ENCODE measurements at places on chromosomes 16 and 17.
A peak's percentile ranks its signal among the peaks of the same experiment; 100 is the strongest.

DNA sequence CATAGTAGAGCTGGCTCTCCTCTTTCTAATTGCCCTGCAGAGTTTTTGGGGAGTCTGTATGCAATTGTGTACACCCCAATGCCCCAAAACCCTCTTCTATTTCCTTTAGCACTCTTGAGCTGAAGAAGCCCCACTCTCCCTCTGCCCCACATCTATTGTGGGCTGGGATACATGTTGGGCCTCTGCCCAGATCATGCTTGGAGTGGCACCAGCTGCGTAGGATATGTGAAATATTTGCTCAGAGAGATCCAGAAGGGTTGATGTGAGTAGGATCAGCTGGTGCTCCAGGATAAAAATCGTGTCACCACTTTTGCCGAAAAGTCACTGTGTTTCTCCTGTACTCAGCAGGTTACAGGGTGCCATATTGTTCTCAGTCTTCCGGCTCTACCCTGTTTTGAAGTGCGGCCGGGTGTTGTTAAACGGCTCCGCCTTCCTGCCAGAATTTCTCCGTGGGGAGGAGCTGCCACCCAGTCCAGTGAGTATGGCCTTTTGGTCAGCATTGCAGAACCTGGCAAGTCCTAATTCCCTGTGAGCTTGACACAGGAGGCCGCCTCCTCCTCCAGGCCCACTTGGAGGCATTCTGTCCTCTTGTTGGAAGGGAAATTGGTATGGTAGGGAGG lies 664.5 kb downstream of the WWOX start:
- DNase-seq: no peak

DNA sequence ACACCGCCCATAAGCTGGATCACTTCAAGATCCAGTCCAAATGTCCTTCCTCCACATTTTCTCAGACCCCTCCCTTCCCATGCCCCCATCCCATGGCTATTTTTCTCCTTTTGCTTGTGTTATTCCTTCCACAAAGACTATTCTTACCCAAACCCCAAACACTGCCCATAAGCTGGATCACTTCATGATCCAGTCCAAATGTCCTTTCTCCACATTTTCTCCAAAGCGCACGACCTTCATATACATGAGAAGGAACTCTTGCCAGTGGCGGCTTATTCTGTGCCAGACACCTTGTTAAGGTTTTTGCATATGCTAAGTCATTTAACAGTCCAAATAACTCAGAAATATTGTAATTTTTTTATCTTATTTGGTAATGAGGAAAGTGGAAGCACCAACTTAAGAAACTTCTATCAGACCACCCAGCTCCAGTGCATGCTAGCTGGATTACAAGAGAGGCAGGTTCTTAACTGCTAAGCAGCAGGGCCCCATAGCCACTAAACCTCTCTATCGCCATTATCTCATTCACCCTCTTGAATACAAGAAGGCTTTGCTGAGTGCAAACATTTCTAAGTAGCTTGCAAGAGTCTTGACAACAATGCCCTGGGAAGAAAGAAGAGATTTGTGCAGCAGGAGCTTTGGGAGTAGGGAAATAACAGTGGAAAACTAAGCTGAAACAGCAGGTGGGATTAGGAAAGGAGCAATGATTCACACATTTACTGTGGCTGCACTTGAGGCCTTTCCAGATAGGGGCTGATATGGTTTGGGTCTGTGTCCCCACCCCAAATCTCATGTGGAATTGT lies 428.2 kb upstream of the MAF start:
- no peak for DNase-seq

DNA sequence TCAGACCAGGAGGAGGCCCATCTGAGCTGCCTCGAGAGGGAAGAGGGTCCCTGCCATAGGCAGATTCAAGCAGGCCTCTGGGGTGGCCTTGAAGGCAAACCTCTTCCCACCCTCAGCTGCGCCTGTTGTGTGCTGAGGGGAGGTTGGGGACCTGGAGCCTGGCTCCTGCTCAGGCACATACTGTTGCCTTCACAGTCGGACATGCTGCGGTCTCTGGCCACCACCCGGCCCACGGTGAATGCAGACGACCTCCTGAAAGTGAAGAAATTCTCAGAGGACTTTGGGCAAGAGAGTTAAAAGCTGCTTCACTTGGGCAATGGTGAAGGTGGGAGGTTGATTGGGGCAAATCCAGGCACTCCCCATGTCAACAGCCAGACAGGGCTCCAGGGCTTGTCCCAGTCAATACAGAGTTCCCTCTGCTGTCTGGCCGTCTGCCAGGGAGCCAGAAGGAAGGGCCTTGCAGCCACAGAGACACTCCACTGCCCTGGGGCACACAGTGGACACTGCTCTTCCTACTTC lies 6.3 kb downstream of the PDF start:
- no peak for DNase-seq

DNA sequence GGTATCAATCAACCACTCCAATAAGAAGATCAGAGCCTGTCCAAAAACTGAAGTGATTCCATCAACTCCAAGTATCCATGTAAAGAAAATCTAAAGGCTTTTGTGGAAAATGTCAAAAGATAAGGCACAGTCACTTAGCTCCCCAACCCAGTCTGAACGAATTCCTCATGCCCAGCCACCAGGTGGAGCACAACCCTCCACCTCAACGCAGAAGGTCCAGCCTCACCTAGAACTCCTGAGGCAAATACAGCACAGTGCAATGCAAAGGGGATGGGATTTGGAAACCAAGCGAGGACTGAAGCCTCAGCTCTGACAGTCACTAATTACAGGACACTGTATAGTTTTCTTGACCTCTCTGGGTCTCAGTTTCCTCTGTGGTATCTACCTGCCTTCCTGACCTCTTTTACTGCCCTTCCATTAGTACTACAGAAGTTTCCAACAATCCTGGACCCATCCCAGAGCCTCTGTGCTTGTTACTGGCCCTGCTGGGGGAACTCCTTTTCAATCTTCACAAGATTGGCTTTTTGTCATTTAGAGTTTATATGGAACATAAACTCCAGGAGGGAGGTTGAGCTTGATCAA lies 2.0 kb downstream of the NCBP3 start:
- peak; percentile 37 for DNase-seq

GRCh38 chr16:69607674-69608073 lies 41.9 kb downstream of the NFAT5 start:
- no peak for DNase-seq

DNA sequence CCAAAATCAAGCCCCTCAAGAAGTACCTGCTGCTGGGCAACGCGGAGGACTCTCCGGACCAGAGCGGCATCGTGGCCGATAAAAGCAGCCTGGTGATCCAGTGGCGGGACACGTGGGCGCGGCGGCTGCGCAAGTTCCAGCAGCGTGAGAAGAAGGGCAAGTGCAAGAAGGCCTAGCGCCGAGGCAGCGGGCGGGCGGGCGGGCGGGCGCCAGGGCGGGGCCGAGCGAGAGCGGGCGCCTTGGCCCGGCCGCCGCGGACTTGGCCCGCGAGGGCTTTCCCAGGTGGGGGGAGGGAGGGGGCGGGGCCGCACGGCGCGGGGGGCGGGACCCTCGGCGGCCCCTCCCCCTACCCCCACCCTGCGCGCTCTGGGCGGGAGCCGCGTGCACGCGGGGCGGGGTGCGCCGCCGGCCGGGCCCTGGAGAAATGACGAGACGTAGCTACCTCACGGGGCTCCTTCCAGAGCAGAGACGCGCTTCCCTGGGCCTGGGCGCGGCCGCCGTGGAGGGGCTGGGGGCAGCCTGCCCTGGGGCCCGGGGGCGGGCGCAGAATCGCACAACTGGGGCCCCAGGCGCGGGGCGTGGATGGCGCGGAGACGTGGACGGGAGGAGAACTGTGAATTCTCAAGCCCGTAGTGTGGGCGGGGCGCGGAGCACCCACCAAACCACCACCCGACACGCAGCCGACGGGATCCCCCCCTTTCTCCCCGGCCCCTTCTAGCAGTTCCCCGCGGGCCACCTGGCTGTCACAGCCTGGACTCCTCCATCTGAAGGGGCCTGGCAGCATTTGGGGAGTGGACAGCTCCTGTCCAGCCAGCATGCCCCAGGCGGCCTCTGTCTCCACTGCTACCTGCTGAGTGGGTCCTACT lies 218.7 kb downstream of the NTN1 start:
- peak; percentile 52 for DNase-seq

DNA sequence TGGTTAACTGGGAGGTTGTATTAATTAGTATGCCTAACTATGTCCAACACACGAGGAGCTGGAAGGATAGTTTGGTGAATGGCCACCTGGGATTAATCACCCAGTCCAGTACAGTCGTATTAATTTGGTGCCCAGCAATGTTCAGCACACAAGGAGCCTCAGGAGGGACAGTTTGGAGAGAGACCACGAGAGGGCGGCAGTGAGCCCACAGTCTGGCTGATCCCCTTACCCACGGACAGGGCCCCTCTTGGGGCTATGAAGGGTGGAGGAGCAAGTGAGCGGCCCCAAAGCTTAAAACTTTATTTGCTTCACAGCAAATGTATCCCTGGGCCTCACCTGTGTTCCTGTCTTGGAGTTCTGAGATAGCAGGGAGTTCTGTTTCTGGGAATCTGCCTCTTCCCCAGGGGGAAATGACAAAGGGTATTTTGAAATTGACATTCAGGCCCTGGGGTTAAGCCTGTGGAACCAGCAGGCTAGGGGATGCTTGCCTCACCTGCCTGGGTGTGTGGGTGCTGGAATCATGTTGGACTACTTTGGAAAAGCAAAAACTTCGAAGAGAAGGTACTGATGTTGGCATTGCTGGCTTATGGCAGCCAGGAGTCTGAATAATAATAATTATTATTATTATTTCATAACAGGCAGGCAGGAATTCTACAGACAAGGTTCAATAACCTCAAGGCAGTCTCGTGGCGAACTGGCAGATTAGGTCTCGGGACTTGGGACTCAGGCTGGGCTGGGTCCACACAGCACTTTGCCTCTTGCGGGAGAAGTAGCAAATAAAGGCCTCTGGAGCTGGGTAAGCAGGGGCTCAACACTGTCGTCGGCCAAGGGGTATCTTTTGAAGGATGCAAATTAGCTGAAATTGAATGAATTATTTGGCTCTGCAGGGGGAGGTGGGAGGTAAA lies 227.6 kb upstream of the ASIC2 start:
- peak; percentile 41 for DNase-seq

GRCh38 chr17:2122641-2123302 lies 67.9 kb downstream of the HIC1 start:
- DNase-seq: no peak

DNA sequence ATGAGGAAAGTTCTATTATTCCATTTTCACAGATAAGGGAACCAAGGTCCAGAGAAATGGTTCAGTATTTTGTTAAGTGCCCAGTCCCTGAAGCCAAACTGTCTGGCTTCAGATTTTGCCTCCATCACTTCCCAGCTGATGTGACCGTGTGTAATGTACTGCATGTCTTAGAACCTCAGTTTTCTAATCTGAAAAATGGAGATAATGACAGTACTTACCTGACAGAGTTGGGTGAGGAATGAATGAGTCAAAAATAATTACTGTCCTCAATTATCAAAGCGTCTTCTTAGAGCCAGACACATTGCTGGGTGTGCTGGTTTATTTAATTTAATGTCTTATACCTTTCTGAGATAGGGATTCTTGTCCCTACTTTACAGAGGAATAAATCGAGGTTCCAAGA lies 6.7 kb downstream of the ZNF668 start:
- DNase-seq: no peak

DNA sequence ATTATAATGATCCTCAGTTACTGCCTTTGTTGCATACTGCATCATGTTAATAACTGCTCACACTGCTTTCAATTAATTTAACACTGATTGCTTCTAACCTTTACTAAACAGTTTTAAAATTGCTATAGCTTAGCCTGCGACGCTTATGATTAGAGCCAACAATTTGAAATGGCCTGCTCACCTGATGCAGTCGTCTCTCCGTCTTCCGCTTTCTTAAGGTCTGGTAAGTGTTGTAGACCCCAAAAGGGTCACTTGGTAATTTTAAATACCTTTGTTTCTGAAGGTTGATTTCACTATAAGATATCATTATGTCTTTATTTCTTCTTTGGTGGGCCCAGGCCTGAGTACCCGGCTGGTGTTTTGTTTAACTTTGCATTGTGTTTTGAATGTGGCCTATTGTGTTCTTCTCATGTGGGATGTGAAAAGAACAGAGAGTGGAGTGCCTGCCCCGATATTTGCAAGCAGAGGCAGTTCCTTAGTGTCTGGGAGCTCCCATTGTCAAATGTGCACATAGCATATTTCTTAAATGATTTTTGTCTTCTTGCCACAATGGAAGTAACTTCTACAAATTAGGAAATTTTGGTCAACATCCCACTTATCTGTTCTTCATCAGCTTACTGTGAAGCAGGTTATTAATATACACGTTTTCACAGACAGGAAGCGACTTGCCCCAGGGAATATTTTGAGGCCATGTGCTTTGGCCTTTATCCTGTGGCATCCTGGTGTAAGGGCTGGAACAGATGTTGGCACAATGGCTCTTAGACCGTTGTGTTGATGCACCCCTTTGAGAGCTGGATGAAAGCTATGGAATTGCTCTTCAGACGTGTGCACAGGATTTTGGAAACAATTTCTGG lies 2.9 kb downstream of the PHKB start:
- no peak for DNase-seq

GRCh38 chr16:15548482-15548891 lies 94.5 kb downstream of the MARF1 start:
- no peak for DNase-seq

Measured in stimulated activated CD4-positive, alpha-beta T cell treated with anti-CD3 and anti-CD28 coated beads, Interleukin-1b, Interleukin-23, amount 100 ng/mL, for 4 hours (primary cell).